ENCODE measurements at places on chromosomes 12 and 14.

DNA sequence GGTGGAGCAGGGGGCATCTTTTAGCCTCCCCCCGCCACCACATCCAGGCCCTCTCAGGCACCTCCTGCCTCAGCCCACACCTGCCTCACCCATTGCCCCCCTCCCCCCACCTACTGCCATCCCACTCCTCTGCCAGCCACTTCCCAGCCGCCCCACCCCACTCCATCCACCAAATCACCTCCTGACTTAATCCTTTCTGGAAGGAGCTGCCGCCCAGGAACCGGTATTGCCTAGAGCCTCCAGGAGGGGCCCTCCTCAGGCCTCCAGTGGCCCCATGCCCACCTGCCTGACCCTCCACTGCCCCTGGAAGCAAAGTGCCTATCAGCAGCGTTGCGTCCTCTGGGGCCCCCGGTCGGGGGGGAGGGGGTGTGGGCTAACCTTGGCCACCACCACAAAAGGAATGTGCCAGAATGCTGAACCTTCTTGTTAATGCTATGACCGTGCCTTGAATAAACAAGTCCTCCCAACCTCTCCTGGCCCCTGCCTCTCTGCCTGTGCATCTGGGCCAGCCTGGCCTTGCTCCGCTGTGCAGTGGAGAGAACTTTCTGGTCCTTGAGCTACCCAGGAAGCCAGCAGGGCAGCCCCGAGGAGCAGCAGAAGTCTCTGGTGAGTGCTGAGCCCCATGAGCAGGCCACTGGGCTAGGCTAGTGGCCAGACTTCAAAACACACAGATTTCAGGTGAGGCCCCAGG is 11.8 kb downstream of the NGB start:
- DNase-seq = no peak

DNA sequence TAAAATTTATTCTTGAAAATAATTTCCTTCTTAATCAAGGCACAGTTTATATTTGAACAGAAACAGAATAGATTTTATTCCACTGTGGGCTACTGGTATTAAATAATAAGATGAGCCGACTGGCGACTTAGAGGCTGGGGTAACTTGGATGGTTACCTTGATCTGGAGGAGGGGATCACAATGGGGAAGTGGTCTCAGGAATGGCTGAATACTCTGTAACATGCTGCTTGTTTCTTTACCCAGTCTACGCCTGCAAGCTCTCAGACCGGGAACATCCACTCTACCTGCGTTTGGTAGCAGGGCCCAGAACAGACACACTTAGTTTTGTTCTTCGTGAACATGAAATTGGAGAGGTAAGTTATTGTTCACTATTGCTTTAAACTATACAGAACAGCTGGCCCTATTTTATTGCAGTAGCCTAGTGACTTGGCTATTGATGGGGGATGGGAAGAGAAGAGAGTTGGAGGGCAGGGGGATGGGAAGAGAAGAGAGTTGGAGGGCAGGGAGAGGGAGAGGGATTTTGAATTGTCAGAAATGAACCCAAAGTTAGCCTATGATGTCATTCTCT is 67.9 kb downstream of the GNS start:
- no peak for DNase-seq

DNA sequence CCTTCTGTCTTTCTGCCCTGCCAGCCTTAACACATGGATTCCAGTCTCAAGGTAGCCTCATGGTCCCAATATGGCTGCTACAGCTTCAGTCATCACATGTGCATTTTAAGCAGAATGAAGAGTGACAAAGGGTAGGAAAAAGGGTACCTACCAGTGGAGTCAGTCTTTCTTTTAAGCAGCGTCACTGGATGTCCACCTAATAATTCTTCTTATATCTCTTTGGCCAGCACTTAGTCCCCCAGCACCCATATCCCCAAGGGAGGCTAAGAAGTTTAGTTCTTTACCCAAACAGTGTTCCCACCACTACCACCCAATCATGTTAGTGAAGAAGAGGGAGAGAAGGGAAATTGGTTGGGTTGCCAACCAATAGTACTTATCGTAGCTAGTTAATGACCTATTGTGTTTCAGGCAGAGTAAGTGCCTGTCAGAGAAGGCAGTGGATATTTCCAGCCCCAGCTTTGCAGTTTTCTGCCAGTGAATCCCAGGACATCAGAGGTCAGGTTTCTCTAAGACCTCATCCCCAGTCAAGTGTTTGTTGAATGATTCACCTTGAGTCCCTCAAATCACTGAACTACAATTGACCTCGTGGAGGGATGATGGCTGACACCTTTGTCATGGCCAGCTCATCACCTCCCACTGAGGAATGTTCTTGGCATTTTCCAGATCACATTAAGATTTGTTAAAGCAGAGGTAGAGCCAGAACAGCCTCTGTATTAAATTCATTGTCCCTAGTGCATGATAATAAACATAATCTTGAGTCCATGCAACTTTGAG is 250.9 kb upstream of the CRY1 start:
- DNase-seq = no peak

- no peak for DNase-seq
Measured at GRCh38 chr12:51430196-51430895, 5.7 kb downstream of the SLC4A8 start.

DNA sequence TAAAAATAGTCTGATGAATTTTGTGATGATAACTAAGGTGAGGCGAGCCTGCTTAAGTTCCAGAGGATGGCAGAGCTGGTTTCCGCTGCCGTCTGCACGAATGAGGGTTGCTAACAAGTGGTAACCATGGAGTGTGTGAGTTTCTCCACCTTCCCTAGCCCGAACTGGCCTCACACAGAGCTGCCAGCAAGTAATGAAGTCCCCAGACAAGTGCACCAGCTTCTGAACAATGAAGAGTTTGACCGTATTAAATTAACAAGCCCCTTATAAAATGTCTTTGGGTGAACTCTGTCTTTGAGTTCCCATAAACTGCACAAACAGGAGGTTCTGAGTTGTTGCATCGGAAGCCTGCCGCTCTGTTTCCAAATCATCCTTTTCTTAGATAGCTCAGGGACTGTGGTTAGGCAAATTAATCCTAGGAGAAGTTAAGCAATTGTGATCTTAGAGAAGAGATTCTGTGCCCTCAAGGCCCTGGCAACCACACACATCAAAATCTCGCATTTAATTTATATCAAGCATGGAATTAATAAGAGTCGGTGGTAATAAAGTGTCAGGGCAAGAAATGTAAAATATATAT is 274.1 kb upstream of the DAAM1 start:
- DNase-seq = no peak

DNA sequence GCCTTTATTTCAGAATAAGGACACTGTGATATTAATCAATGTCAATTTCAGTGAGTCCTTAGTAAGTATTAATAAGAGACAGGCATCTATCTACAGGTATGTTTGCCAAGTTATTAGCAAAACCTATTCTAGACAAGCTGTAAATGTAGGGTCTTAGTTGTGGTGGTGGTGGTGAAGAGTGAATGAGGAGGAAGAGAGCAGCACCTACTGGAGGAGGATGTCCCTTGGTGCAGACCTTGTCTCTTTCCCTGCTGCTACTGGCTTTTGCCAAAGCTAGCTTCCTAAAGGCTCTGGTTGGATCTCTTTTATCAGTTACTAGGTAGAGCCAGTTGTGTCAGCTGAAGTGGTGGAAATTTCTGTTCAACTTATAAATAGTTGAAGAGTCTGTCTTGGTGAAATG is 304.8 kb upstream of the ATP2B1 start:
- no peak for DNase-seq

DNA sequence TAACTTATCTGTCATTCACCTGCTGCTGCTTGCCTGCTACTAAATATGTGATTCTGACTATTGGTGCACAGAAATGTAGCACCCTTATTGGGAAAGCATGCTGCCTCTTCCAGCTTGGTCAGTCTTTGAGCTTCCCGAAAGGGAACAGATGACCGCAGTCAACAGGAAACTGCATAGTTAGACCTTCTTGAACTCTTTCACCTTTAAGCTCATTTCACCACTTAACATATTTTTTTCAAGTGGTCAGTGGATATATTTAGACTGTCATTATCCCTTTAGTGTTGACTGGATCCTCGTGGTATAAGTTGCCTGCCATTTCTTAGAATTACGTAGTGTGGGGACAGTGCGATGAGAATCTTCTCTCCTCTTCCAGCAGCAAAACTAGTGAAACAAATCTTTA is 224.9 kb downstream of the FBXL14 start:
- DNase-seq = no peak
